ENCODE measurements at places on chromosomes 11 and 22.

GRCh38 chr22:49112661-49113626 lies 714.7 kb downstream of the BRD1 start:
- DNase-seq: no peak

GRCh38 chr11:82007521-82007920 lies 726.1 kb downstream of the FAM181B start:
- no peak for DNase-seq

- no peak for DNase-seq
These were observed 190.6 kb upstream of the PLET1 start for GRCh38 chr11:112451250-112451649.

DNA sequence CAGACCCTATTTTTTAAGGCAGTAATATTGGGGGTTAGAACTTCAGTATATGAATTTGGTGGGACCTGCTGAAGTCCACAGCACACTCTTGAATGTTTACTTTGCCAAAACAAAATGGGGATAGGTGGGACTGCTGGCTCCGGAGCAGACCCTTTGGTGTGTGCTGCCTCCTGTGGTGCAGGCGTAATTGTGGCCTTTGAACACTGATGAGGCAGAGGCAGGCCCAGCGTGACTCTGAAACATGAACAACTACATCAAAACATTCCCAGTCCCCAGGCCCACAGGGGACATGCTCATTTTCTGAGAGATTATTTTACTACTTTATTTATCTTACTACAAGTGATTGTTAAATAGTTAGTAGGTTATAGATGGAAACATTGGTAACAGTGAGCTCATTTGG lies 225.0 kb upstream of the TBCEL start:
- DNase-seq: no peak

DNA sequence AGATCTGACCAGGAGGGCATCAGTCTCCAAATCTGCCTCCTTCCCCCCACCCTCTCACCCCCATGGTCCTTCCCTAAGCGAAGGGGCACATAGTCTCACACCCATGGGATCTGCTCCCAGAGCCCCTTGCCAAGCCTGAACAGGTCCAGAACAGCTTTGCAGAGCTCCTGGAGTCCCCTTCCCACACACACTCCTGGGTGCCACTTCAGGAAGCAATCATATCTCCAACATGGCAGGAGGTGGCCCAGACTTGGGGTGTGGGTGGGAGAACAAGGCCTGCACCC lies 63.0 kb downstream of the MICAL3 start:
- DNase-seq: no peak

- DNase-seq: no peak
These were observed 19.1 kb upstream of the KCNQ1OT1 start for GRCh38 chr11:2718817-2719438.

DNA sequence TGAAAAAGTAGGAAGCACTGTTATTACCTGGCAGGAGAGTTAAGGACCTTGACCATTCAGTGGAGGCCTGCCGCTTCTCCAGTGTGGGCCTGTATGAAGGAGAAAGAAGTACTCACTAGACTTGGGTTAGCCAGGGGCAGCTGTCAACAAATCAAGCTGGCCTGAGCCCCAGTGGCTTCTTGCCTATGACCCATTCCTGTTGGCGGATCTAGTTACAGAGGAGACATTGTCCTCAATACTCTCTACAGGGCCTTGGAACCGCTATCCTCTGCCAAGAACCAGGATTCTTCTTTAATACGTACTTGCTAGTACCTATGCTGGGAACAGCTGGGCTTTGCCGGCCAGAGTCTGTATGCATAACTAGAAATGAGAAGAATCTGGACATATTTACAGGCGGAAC lies 68.1 kb downstream of the ALX4 start:
- DNase-seq: no peak

DNA sequence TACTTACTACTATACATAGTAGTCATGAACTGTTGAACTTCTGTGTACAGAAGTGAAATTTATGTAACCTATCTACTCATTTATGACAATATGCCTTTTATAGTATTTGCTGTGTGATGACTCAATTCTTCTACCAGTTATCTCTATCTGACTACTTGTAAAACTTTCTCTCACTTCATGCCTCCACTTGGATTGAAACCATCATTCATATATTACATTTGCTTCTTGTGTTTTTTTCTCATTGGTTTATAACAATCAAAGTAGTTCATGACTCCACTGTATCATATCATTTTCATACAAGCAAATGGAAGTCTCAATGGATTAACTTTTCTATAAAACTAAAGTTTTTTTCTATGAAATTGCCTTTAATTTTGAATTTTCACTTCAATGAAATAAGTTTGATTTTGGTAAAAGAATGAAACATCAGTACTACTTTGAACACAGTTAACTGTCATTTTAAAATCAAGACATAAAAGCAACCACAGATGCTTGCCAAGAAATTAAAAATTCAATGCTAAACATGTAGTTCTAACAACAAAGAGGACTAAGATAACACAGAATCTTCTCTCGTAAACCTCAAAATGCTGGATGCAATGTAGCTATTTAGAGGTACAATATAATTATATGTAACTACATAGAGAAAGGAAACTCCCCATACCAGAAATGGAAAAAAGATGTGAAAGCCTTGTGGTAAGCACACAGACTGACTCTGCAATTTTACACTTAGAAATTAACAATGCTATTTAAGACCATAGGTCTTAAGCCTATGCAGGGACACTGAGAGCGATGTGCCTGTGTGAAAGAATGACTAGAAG lies 27.6 kb upstream of the EXPH5 start:
- no peak for DNase-seq

GRCh38 chr11:898540-899190 lies 11.9 kb downstream of the CHID1 start:
- no peak for DNase-seq

DNA sequence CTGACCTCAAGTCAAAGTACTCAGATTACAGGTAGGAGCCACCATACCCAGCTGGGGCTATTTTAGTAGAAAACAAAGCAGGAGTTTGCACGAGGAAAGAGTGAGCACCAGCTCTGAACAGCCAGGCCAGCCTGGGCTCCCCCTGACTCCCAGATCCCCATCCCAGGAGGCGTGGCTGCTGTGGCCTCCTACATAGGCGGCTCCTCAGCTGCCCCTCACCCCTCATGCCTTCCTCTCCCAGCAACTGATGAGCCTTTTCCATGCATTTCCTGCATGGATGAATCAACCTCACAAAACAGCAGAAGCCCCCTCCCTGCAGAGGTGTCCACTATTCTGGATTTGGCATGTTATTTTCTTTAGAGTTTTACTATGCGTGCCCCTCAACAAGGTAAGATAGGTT lies 10.5 kb upstream of the FLRT1 start:
- no peak for DNase-seq

DNA sequence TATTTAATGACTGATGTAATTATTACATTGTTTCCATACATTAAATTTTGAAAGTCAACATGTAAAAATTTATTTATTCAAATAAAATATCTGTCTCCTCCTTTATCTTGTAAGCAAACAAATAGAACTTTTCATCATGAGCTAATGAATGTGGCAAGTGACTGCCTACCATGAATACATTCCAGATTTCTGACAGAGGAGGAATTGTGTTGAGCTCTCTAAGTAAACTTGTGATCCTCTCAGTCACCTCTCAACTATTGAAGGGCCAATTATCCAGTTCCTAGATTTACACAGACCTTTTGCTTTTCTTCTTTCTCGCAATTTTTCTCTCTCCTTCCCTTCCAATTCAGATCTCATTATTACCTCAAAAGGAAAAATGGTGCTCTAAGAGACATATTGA lies 21.5 kb downstream of the PRRG4 start:
- no peak for DNase-seq

Data from kidney glomerular epithelial cell (primary cell).